ENCODE measurements at places on chromosomes 6 and 20.

DNA sequence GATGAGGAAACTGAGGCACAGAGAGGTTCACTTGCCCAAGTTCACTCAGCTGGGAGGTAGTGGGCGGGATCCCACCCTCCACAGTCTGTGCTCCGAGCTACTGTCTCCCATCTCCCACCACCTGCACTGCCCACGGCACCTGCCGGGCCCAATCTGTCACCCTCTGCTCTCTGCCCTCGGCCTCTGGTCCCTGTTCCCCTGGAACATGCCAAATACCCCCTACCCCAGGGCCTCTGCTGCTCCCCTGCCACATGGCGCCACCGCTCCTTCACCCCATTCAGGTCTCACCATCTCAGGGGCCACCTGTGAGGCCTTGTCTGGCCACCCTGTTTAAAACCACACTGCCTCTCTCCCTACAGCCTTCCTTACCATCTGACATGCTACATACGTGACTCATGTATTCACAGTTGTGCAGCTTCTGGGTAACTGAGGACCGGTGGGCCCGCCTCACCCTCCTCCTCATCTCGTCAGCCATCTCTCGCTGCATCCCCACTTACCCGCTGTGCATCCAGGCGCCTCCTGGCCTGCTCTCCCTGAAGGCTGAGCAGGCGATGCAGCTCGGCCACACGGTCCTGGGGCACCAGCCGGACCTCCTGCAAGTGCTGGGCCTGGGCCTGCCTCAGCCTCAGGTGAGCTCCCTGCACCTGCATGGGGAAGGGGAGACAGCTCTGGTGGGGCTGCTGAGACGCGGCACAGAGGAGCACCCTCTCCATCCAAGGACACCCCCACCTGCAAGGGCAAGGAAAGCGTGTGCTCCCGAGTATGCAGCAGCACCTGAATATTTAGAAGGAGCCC is 50.6 kb downstream of the GINS1 start:
- no peak for DNase-seq

GRCh38 chr6:103723438-103724322 is 1136.0 kb downstream of the HACE1 start:
- no peak for DNase-seq

- DNase-seq, result no peak
Observed at GRCh38 chr6:98840996-98841513, 6.7 kb downstream of the POU3F2 start.

- no peak for DNase-seq
Observed at GRCh38 chr6:160253714-160254113, 4.9 kb downstream of the SLC22A2 start.

- no peak for DNase-seq
Observed at GRCh38 chr6:88547768-88548167, 381.6 kb upstream of the CNR1 start.

DNA sequence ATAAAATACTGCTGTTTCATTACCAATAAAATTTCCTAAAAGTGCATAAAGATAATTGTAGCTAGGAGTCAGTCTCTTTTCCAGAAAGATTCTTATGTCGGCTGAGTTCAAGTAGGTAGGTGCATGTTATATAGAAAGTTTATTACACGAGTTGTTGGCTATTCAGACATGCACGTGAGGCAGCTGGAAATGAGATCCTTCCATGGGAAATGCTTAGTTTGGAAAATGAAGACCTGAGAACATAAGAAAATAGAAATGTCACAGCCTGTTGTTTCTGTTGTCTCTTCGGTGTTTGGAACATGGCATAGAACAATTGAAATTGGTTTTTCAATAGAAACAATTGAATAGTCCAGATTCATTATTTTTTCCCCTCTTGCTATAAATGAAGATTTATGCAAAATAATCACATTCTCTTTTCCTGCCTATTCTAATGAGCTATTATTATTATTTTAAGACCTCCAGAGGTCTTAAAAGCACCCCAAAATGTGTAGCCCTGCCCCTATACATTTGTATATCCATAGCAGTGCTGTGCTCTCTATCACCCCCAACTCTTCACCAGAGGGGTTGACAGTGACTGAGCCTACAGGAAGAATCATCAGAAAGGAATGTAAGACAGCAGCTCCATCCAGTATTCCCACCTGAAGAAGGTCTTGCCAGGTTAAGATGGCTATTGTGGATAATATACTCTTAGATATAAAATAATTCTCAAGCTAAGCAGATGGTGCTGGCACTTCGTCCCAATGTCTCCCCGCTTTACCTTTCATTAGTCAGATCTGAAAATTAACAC is 82.2 kb downstream of the ZDHHC14 start:
- DNase-seq, result no peak

Measured in T47D (cell line).